ENCODE measurements at places on chromosomes 7 and 10.
A peak's percentile ranks its signal among the peaks of the same experiment; 100 is the strongest.

GRCh38 chr7:142513178-142513955 is 235.9 kb upstream of the PRSS1 start:
- no peak for DNase-seq

DNA sequence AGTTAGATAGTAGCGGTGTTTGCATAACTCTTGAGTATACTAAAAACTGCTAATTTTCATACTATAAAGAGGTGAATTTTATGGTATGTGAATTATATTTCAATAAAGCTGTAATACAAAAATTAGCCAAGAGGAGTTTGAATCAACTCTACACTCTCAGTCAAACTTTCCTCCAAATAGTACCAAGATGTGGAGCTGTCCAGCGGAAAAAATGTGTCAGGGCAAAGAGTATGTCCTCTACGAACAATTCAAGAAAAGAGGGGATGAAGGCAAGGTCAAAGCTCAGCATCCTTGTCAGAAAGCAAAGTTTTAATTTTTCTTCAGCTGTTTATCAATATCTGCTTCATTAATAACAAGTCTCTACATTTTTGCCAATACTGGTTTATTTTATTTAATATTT is 51.8 kb upstream of the CDC14C start:
- no peak for DNase-seq

DNA sequence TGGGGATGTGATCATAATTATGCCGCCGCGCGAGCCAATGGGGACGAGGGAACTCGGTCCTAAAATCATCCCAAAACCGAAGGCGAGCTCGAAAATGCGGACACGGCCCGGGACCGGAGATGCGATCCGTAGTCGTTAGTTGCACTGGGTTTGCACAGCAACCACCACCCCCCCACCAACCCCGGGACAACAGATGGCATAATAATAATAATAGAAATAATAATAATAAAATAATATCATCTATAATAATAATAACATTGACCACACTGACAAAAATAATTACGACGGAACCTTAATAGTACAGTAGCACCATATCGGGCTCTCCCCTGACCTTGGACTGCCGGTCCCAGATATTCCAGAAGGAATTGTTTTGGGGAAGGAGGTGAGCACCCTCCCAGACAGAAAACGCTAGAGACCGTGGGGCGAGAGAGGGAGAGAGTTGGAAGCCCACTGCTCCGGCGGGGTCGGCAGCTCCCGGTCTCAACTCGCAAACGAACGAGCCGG is 1.1 kb upstream of the EMX2 start:
- DNase-seq: no peak

GRCh38 chr7:31478721-31479120 is 35.2 kb upstream of the ITPRID1 start:
- DNase-seq: no peak

- DNase-seq: no peak
These were observed 108.7 kb downstream of the LARP4B start for GRCh38 chr10:822661-823367.

DNA sequence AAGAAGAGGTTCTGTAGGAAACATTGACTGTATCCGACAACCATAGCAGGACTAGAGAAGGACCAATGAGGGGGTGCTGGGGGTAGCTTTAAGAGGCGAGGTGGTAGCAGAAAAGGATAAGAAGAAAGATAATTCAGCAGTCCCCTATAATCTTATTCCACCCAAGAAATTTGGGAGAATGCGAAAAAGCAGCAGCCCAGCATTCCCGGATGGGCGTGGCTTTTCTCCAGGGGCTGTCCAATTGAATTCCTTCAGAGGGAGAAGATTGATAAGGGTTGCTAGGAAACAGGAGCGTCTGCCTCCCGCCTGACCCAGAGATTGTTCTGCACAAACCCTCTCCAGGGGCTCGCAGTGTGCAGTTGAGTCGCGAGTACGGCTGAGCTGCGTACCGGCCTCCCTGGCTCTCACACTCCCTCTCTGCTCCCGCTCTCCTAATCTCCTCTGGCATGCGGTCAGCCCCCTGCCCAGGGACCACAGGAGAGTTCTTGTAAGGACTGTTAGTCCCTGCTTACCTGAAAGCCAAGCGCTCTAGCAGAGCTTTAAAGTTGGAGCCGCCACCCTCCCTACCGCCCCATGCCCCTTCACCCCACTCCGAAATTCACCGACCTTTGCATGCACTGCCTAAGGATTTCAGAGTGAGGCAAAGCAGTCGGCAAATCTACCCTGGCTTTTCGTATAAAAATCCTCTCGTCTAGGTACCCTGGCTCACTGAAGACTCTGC is at the start of gene GRM3:
Gene GRM3 (plus strand): TSS at position 349 of the 721 bp plus-strand sequence. CDS start 121,237 bp downstream, outside the sequence.
- peak; percentile 57 for DNase-seq

GRCh38 chr7:25427721-25428120 is 199.4 kb upstream of the NPVF start:
- no peak for DNase-seq

GRCh38 chr7:73345951-73346350 is 18.0 kb downstream of the FKBP6 start:
- DNase-seq: no peak

All from HuH-7.5 (cell line).